ENCODE measurements at places on chromosomes 4 and X.

- DNase-seq: no peak
Measured at GRCh38 chr4:104728380-104729122, 233.9 kb upstream of the CXXC4 start.

GRCh38 chr4:127601029-127601428 lies 31.7 kb upstream of the INTU start:
- DNase-seq: no peak

- DNase-seq: no peak
Measured at GRCh38 chr4:54794579-54794978, 136.8 kb downstream of the KIT start.

- DNase-seq: no peak
Measured at GRCh38 chr4:10605746-10606482, 78.7 kb downstream of the CLNK start.
